ENCODE measurements at places on chromosomes 1 and 21.

DNA sequence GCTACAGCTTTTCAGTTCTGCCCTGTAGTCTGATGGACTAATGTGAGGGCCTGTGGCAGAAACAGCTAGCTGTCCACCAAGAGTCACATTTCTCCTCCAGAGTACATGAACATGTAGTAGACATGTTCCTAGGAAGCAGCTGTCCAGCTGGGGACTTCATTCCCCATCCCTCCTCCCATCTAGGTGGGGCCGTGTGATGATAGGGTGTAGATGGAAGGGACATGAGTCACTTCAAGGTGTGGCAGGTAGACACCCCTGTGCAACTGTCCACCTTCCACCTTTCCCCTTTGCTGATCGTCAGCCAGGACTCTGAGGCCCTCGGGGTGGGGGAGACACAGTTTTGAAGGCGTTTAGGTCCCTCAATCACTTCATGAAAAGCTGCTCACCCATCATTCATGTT, 3.6 kb upstream of the RD3 start:
- no peak for DNase-seq

- no peak for DNase-seq
Measured at GRCh38 chr21:33940164-33940880, 24.7 kb upstream of the ATP5PO start.

- no peak for DNase-seq
Measured at GRCh38 chr1:15756143-15757015, 2.2 kb upstream of the FBLIM1 start.

- no peak for DNase-seq
Measured at GRCh38 chr1:235430991-235431390, 63.8 kb downstream of the TBCE start.

GRCh38 chr1:4957027-4957426, 302.6 kb downstream of the AJAP1 start:
- no peak for DNase-seq

DNA sequence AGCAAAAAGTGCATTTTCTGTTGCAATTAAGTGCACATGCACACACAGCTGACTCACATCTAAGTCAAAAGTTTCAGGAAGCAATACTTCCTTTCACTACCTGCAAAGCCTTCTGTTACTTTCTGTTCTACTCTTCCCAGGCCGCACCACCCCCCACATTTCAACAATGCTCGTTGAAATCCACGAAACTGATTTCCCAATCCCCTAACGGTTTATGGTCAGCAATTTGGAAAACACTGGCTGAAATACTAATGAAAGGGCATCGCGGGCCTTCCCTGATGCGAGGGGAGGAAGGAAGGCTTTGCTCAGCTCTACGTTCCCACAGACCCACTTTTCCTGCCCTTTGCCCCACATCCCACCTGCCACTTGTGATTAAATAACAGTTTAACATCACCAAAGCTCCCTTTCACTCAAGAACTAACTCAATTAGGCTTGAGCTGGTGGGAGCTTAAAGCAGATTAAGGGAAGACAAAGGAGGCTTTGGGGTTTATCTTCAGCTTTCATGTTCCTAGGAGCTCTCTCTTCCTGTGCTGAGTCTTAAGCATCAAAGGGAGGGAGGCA, 243.2 kb upstream of the RAB4A start:
- no peak for DNase-seq

GRCh38 chr1:99482750-99483149, 163.2 kb upstream of the PALMD start:
- no peak for DNase-seq

GRCh38 chr1:61300899-61301298, 218.5 kb downstream of the NFIA start:
- no peak for DNase-seq

DNA sequence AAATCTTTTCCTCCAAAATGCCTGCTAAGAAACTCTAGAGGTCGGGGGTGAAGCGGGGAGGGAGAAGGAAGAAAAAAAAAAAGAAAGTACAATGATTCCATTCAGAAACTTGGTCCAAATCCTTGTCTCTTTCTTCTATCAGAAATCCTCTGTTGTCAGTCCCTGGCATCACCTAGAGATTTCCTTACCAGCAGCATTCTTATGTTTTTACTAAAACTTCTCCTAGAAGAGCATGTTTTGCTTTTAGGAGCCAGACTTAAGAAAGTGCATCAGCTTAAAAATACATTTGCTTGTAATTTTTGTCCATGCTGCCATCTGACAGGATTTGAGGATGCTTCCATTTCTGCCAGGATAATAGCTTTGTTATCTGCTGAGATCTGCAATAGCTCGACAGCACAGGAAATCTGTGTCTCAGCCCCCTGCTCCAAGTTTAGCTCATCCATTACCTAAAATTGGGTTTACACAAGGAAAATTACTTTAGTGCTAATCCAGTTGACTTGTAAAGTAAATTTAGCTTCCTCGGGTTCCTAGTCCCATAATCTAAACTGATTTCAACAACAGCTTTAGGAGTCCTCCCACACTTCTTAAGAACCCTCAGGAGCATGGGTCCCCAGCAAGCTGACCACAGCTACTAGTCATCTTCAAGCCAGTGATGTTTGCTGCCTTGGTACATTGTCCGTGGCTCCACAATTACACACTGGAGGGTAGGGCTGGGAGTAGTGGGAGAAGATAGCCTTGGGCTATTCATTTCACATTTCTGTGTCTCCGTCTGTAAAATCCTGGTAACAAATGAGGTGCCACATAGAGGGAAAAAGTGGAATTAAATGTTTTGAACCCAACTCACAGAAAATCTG, 92.3 kb upstream of the UBE2U start:
- DNase-seq = no peak

- no peak for DNase-seq
Measured at GRCh38 chr1:30423570-30423969, 299.8 kb downstream of the MATN1 start.

GRCh38 chr1:240284656-240285414, 193.2 kb downstream of the FMN2 start:
- no peak for DNase-seq

- DNase-seq = no peak
Measured at GRCh38 chr1:1050577-1051052, 23.5 kb downstream of the RNF223 start.

DNA sequence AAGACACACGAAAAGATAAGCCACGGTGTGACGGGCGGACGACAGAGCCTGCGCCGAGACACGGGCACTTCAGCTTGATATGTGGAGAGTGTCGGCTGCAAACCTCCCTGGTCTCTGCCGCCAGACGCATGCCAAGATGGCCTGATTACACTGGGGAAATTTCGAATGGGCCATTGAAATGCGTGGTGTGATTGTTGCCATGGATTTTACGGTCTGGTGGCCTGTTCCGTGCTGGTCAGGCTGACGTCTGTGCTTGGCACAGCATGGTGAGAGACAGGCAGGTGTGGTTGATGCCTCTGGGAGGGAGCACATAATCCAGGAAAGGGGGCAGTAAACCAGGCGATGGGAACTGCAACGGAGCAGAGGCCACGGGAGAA, 105.6 kb upstream of the TMPRSS2 start:
- no peak for DNase-seq

DNA sequence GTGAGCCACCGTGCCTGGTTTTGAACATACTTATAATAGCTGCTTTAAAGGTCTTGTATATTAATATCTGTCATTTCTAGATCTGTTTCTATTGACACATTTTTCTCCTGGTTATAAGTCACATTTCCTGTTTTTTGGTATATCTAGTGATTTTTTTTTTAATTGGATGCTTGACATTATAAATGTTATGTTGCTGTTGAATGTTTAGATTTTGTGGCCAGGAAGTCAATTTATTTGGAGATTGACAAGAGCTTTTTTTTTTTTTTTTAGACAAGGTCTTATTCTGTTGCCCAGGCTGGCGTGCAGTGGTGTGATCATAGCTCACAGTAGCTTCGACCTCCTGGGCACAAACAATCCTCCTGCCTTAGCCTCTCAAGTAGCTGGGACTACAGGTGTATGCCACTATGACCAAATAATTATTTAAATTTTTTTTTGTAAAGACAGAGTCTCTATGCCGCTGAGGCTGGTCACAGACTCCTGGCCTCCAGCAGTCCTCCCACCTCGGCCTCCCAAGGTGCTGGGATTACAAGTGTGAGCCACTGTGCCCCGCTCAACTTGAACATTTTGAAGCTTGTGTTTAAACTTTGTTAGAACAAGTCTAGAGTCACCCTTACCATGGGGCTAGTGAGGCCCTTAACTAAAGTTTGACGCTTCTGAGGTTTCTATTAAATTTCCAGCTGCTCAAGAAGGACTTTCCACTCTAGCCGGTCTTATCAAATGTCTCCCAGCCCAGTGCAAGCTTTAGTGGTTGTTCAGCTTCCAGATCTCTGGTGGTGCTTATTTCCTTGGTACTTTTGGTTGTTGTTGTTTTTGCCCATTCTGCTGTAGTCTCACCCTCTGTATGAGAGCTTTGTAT, 8.6 kb upstream of the CHI3L2 start:
- no peak for DNase-seq

DNA sequence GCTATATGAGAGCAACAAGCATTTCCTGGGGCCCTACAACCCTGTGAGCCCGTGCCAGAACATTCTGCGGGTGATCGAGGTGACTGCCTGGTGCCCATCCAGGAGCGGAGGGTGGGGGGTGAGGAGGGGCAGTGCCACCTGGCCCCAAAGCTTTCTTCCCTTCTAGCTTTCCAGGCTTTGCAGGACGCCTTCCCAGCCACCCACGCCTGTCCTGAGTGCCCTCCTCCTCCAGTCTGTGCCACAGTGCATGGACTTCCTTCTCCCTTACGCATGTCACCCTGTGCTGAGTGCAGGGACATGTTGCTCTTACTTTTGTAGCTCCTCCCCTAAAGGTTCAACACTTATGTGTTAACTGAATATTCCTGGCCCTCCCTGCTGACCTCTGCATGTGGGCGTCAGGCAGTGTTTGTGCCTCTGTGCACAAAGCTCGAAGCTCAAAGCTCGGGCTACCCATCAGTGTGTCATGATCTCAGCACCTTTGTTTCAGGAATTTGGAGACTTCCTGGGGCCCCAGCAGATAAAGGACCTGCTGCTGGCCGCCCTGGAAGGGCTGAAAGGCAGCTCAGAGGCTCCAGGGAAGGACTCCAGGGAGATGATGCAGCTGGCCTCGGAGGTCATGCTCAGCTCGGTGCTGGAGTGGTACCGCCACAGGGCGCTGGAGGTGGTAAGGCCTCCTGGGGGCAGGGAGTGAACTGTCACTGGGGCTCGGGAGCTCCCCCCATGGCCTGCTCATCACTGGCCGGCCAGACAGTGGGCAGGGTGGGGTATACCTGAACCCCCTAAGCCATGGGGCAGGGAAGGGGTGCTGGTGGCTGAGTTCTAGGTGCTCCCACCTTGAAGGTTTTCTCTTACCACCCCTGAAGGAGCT, 36.7 kb upstream of the TTC4 start:
- DNase-seq = no peak

DNA sequence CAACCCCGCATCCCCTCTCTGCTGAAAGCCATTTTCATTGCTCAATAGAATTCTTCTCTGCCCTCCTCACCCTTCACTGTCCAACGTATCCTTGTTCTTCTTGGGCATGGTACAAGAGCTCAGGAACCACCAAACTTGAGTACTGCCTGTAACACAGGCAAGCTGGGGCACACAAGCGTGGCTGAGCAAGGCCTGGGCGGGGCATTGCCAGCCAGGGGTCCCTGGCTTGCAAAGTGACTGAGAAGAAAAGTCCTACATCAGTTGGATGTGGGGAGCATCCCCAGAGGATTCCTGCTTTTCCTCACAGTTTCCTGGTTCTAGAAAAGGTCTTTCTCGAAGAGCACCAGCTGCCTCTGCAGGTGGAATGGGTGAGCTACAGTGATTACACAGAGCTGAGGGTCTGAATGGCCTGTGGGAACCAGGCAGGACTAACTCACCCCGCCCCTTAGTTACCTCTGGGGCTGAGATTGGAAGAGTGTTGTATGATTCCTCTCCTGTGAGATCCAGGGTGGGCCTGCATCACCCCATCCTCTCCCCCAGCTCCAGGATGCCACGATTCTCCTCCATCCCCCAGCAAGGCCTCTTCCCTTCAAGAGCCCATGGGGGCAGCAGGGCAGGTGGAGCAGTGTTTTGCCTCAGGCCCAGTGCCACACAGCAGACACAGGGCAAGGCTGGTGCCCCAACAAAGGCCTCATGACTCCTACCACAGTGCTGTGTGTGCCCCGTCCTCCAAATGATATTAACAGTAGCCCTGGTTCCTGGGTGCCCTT, 121.9 kb downstream of the MATN1 start:
- no peak for DNase-seq

GRCh38 chr1:30685796-30686165, 37.6 kb downstream of the MATN1 start:
- no peak for DNase-seq

DNA sequence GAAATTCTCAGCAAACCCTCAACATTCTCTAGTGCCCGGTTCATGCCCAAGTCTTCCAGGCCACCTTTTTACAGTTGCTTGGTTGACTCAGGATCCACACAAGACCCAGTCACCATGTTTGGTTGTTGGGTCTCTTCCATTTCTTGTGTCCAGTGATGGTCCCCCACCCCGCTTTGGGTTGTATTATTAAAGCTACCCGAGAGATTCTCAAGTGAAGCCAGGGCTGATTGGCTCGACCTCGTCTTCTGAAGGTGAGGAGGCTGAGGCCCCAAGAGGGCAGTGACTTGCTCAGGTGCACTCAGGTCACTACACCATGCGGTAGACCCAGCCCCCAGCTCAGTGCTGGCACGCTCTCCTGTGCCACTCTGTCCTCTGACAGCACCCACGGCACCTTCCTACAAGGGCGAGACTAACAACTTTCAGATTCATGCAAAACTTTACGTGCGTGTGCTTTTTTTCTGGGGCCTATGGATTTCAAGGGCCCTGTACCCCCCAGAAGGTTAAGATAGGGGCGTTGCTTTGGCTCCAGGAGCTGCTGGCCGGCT, 50.3 kb downstream of the CAPN9 start:
- DNase-seq = no peak

GRCh38 chr1:231763456-231763855, 136.9 kb downstream of the DISC1 start:
- DNase-seq = no peak

- DNase-seq = no peak
Measured at GRCh38 chr1:63701187-63701586, 72.6 kb upstream of the ROR1 start.

- no peak for DNase-seq
Measured at GRCh38 chr1:169487561-169487960, 1.8 kb upstream of the SLC19A2 start.

GRCh38 chr1:46816930-46817329, 18.1 kb downstream of the CYP4B1 start:
- DNase-seq = no peak

DNA sequence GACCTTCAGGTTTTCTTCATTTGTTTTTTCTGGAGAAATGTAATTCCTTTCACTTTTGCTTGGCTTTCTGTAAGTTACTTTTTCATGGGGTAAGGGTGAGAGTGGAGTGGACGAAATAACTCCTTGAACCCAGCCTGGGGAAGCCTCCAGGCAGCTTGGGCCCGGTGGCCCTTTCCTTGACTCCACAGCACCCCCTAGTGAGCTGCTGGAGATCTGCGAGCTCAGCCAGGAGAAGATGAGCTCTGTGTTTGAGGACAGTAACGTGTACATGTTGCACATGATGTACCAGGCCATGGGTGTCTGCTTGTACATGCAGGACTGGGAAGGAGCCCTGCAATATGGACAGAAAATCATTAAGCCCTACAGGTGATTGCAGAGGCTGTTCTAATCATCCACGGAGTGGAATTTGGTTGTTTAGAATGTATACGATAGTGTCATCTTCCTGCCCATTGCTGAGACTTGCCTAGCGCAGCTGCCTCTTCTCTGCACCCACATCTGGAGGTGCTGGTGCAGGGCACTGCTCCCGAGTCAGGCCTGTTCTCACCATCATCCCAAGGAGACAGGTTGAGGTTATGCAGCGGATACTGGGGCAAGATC, 51.0 kb downstream of the SMYD2 start:
- DNase-seq = no peak

All from cortex of kidney (tissue), 1 donor.